ENCODE measurements at places on chromosomes 2 and 18. TPM values are rescaled to one million over a fixed set of nuclear protein-coding genes. Genes with fewer than 3 reads are reported as not detected.

The AGXT gene
- polyA plus RNA-seq, result not detected

DNA sequence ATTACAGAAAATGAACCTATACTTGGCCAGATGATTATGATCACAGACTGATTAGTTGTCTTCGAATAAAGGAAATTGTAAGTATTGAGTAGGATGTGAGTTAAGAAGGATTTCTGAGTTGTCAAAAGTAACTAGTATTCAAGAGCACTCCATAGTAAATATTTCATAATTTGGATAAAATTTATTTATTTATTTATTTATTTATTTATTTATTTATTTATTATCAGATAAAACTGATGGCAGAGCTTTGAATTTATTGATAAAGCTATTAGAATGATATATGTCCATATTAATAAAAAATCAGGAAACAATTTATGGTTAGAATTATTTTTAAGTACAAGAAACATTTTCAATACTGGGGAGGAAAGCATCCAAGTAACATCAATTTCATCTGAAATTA lies 1634.1 kb downstream of the LRP1B start:
- DNase-seq, result no peak

- no peak for DNase-seq
These were observed 80.2 kb upstream of the ASB18 start for GRCh38 chr2:236344446-236344845.

GRCh38 chr2:158484892-158485556 lies 28.3 kb downstream of the PKP4 start:
- DNase-seq, result no peak

GRCh38 chr2:108212671-108213070 lies 27.1 kb upstream of the SULT1C3 start:
- no peak for DNase-seq

DNA sequence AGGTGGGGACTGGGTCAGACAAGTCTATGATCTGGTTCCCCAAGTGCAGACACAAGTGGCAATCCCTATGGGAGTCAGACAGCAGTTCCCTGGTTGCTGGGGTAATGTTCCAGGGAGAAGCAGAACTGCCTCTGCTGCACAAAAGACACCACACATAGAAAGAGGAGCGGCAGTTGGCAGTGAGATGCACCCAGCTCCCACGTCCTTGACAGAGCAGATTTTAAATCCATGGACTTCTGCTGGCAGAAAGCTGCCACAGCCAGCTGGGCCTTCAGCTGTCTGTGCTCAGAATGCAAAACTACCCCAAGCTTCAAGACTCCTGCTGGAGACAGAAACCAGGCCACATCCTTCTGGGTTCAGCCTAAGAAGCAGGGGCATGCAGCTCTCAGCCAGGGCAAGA lies 147.2 kb downstream of the ETAA1 start:
- no peak for DNase-seq

The LRRC30 gene
- polyA plus RNA-seq, result 0.39 TPM

- no peak for DNase-seq
These were observed 318.8 kb downstream of the TSN start for GRCh38 chr2:122074201-122074600.

DNA sequence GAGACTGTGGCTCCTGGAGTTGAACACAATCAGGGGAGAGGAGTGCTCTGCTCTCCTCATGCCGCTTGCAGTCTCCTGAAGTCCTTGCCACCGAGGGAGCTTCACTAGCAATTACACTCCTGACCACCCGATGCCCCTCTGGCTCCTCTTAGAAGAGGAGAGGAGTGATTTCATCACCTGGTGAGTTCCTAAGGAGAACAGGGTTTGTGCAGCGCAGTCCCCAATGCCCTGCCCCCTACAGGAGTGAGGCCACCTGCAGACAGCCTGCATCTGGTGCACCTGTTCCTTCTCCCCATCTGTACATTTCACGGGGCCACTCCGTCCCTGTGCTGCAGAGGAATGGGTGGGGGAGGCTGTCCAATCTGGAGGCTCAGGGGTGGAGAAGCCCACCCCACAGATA lies 267.2 kb downstream of the HRH4 start:
- DNase-seq, result no peak

- DNase-seq, result no peak
These were observed 21.6 kb downstream of the EFEMP1 start for GRCh38 chr2:55901941-55902340.

The HOXD13 gene
- 0.65 TPM for polyA plus RNA-seq

The TOGARAM2 gene
- 0.62 TPM for polyA plus RNA-seq

The NXPH2 gene
- polyA plus RNA-seq, result 4.9 TPM

GRCh38 chr2:215031321-215031720 lies 107.1 kb downstream of the ABCA12 start:
- DNase-seq, result no peak

The NPHP1 gene
- 23.1 TPM for polyA plus RNA-seq

- no peak for DNase-seq
These were observed 26.1 kb upstream of the CERS6 start for GRCh38 chr2:168429988-168430387.

DNA sequence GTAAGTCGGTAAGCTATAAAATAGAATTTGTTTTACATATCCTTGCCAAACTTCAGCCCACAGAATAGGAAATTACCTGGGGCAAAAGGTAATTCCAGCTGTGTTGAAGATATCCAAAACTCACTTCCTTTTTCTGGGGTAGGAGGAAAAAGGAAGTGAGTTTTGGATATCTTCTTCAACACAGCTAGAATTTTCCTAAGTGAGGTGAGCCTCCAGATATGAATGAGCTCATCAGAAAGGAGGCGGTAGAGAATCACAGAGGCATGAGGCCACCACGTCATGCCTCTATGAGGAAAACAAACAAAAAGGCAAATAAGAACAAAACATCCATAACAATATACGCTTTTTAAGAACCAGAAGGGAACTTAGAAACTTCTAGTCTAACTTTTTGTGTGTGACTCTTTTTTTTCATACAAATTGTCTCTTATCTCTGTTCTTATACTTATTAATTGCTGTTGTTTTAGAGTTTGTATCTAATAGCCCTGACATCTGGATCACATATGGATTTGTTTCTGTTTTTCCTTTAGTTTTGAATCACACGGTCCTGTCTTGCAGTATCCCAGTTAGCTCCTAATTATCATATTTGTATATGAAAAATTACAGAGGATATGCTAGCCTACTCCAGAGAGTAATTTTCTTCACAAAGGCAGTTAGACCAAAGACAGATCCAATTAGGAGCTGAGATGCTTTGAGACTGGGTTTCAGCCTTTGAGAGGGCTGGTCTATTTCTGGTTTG lies 104.5 kb downstream of the RBM43 start:
- DNase-seq, result no peak

DNA sequence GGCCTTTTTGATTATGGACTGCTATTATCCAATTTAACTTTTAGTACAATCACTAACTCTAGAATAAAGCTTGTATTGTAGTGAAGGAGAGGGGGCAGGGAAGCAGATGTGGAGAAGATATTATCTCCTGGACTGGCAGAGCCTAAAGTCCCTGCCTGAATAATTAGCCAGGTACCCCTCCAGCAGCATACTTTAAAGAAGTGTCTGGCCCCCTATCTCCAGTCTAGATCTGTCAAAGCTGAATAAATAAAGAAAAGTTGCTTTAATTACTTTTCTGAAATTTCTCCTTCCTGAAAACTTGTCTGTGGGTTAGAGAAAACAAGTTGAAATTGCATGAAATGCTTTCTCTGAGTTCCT lies 258.2 kb downstream of the SLC8A1 start:
- no peak for DNase-seq

- peak; percentile 36 for DNase-seq
These were observed 155.2 kb downstream of the TWIST2 start for GRCh38 chr2:239002954-239003623.

DNA sequence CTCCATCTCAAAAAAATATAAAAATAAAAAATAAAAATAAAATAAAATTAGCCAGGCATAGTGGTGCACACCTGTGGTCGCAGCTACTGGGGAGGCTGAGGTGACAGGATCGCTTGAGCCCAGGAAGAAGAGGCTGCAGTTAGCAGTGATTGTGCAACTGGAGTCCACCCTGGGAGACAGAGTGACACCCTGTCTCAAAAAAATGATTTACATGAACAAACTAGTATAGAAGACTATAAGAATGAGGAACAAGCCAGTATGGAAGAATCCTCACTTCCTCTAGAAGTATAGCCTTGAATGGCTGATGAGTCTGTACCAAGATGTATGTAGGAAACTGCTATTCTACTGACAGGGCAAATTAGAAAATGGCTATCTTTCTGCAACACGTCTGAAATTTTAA lies 10.9 kb downstream of the YES1 start:
- DNase-seq, result no peak

- no peak for DNase-seq
These were observed 43.4 kb downstream of the RAB31 start for GRCh38 chr18:9751371-9752031.

The LBX2 gene
- polyA plus RNA-seq, result 7.0 TPM

The UBE2F gene
- 46.4 TPM for polyA plus RNA-seq

The ZNF521 gene
- polyA plus RNA-seq, result 48.3 TPM

DNA sequence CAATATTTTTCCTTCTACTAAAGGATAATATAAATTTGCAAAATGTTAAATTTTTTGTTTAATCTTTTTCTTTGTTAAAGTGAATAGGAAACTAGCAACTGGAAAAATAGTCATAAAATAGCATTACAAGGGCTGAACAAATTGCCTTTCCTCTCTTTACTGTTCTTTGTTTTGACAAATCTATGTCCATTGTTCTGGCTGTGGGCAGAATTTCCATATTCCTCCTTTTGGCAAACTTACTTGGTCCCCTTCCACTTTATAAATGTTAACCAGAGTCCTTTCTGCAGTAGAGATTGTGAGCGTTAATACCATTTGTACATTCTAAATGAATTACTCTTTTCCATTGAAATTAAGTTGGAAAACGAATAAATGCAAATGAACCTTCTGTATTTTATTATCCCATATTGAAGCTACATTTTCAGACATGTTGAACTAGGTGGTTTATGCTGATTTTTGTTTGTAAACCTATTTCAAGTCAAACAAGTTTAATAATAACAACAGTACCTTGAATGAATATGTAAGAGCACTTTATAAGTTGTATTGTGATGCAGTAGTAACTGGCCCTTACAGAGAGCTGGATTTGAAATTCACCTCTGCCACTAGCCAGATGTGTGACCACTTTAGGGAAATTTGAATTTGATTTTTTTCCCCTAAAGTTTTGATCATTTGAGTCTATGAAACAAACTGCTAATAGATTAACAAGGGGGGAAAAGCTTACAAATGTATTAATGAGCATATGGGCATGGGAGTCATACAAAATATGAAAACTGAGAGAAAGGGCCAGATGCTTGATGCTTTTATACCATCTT lies 3.3 kb downstream of the RNF125 start:
- DNase-seq, result no peak

DNA sequence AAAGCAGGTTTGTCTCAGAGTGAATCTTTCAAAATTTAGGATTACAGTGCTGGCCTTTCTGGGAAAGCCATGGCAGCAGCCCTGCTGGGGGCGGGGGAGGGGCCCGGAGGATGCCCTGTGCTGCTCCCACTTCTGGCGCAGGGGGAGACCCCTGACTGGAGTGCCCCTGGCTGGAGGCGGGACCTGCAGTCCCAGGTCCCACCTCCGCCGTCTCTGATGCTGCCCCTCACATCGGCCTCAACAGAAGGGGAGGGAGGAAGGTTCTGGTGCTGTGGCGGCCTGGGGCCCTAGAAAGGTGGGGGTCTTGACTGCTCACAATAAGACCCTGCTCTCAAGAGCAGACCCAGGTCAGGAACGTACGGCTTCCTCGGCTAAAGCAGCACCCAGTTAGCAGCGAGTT lies 216.4 kb downstream of the TWIST2 start:
- DNase-seq, result no peak

DNA sequence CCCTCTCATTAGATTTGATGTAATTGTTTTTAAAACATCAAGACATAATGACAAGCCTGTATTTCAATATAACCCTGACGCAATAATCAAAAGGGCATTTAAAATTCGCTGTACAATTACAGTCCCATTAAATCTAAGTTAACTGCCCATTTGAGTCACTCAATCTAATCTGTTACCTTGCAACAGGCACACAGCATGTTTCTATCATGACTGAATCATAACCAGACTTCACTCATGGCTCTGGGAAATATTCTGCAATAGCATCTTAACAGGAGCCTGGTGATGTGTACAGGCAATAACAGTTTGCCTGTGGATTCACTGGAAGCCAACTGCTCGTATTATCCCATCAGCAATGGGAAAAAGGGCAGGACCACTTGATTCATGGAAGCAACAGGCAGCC lies 142.3 kb upstream of the NCKAP5 start:
- no peak for DNase-seq

- DNase-seq, result no peak
These were observed 159.6 kb downstream of the LDLRAD4 start for GRCh38 chr18:13378150-13378549.

The CYP27A1 gene
- 48.0 TPM for polyA plus RNA-seq

- no peak for DNase-seq
These were observed 3.4 kb downstream of the NAGK start for GRCh38 chr2:71071681-71072398.

GRCh38 chr2:195094330-195094729 lies 562.7 kb upstream of the SLC39A10 start:
- no peak for DNase-seq

The SMPD4 gene
- polyA plus RNA-seq, result 50.3 TPM

The BCL2 gene
- polyA plus RNA-seq, result 23.4 TPM

DNA sequence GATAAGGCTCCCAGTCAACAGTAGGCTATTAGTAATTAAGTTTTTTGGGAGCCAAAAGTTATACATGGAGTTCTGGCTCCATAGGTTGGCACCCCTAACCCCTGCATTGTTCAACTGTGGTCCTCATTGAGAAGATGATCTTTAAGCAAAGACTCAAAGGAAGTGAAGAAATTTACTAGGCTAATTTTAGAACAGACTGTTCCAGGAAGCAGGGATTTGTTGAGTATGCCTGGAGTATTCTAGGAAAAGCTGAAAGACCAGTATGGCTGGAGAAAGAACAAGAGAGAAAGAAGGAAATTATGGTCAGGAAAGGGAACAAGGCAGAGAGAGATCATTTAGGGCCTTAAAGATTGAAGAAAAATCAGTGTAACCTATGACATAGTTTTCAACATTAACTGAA lies 125.1 kb downstream of the PMAIP1 start:
- no peak for DNase-seq

The GPR35 gene
- 1.2 TPM for polyA plus RNA-seq

The HAAO gene
- 56.0 TPM for polyA plus RNA-seq

- no peak for DNase-seq
These were observed 31.9 kb upstream of the GNAL start for GRCh38 chr18:11657152-11657551.

- no peak for DNase-seq
These were observed 73.8 kb downstream of the USP40 start for GRCh38 chr2:233492751-233493150.

DNA sequence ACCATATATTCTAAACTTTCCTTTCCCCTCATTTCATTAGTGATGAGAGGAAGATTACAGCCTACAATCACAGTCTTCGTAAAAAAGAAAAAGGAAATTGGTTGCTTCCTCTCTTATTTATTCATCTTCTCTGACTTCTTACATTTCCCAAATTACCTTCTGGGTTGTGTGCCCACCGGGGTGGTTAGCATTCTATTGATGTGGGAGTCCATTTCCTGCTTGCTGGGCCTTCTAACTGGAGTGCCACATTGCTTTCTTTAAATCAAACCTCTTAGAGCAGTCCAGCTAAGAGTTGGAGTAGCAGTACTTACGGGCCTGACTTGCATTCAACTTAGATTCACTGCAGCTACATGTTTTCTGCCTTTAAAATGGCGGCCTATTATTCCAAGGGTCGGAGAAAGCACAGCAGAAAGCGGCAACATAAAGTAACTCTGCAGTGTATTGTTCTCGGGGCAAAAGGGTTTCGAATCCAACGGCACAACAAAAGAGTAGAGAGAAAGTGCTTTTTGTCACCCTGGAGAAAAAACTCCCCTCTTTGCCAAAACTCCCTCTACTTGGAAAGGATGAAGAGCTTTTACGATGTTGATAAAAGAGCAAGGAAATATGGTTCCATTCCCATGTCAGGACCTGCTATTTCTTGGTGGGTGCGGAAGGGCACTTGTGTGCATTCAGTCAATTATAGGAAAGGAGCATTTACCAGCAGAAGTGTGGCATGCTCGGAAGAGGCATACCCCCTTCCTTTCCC lies 110.6 kb upstream of the DLX2 start:
- DNase-seq, result no peak
